ENCODE measurements at places on chromosomes 5 and 9. TPM values are rescaled to one million over a fixed set of nuclear protein-coding genes. Genes with fewer than 3 reads are reported as not detected.

Gene PBX3
- 13.1 TPM for polyA plus RNA-seq

Gene NPR3
- 24.6 TPM for polyA plus RNA-seq

Gene DMRT3
- polyA plus RNA-seq: not detected

Gene PTPN3
- polyA plus RNA-seq: not detected

Gene UGT3A1
- not detected for polyA plus RNA-seq

Gene PCDHB16
- 2.9 TPM for polyA plus RNA-seq

Gene PCDHA7
- 0.05 TPM for polyA plus RNA-seq

Gene LRRTM2
- polyA plus RNA-seq: 0.35 TPM

Gene MSMP
- polyA plus RNA-seq: not detected

Gene PPP3R2
- not detected for polyA plus RNA-seq

Gene ADAMTS16
- 7.4 TPM for polyA plus RNA-seq

GRCh38 chr5:126020770-126021169, 402.4 kb upstream of the GRAMD2B start:
- DNase-seq: no peak

DNA sequence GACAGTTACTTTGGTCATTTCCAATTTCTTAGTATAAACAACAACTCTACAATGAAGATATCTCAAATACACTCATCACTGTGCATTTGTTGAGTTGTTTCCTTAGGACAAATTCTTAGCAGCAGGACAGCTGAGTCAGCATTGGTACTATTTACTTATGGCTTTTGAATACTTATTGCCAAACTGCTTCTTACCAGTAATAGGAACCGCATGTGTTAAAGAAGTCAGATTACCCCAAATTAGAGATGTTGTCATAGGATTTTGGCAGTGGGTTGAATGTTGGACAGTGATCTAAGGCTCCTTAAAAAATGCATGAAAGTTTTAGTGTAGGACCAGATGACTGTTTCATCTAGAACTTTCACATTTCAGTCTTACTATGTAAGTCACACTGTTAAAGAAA, 280.1 kb upstream of the DMRT1 start:
- no peak for DNase-seq

- DNase-seq: no peak
Measured at GRCh38 chr5:6398570-6399230, 20.4 kb upstream of the MED10 start.

GRCh38 chr5:32018476-32019436, 155.4 kb downstream of the GOLPH3 start:
- DNase-seq: no peak

GRCh38 chr5:89349246-89349980, 466.4 kb upstream of the MEF2C start:
- no peak for DNase-seq

- DNase-seq: no peak
Measured at GRCh38 chr5:169126481-169127021, 174.4 kb downstream of the SLIT3 start.

DNA sequence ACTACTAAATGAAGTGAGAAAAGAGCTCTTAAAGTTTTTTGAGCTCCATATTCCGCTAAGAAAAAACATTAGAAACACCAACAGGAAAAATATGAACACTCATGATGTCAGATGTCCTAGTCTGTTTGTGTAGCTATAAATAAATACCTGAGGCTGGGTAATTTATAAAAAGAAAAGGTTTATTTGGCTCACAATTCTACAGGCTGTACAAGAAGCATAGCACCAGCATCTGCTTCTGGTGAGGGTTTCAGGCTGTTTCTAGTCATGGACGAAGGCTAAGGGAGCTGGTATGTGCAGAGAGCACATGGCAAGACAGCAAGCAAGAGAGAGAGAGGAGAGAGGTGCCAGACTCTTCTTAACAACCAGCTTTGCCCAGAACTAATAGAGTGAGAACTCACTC, 186.2 kb downstream of the PLK2 start:
- no peak for DNase-seq

GRCh38 chr5:50667023-50667652, 701 bp downstream of the PARP8 start:
- DNase-seq: peak; percentile 43

GRCh38 chr5:96338624-96339415, 94.2 kb downstream of the PCSK1 start:
- no peak for DNase-seq

DNA sequence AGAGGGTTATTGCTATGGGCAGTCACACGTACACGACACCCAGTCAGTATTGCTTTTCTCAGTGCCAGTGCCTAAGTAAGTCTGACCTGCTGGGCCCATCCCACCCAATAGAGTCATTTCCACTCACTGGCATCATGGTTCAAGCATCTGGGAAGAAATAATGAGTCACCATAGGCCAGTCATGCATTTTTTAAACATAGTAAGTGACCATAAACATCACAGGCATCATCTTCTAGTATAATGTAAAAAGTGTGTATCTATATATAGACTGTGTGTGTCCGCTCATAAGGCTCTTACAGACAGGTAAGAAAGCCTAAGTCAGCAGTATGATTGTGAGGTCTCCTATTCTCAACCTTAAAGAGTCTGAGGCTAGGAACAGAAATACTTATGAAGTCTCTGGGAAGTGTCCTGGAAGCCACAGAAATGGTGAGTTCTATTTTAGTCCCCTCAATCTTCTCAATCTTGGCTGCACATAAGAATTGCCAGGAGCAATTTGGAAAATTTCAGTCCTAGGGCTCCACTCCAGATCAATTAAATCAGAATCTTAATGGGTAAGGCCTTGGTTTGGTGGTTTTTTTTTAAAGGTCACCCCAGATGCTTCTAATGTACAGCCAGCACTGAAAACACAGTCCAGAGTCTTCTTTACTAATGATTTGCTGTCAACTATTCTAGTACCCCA, 65.2 kb downstream of the ZNF366 start:
- no peak for DNase-seq

GRCh38 chr9:84067821-84068220, 87.2 kb downstream of the RMI1 start:
- no peak for DNase-seq

- DNase-seq: no peak
Measured at GRCh38 chr9:33426843-33427293, 20.5 kb downstream of the AQP3 start.

GRCh38 chr5:33034777-33035176, 323.7 kb downstream of the NPR3 start:
- DNase-seq: no peak

GRCh38 chr9:35774907-35775635, 16.3 kb upstream of the NPR2 start:
- no peak for DNase-seq

- DNase-seq: no peak
Measured at GRCh38 chr9:97763874-97764273, 66.7 kb upstream of the XPA start.

- peak; percentile 63 for DNase-seq
Measured at GRCh38 chr5:39376293-39376714, 12.0 kb upstream of the C9 start.

- DNase-seq: no peak
Measured at GRCh38 chr9:89805571-89806292, 200.9 kb downstream of the GADD45G start.

DNA sequence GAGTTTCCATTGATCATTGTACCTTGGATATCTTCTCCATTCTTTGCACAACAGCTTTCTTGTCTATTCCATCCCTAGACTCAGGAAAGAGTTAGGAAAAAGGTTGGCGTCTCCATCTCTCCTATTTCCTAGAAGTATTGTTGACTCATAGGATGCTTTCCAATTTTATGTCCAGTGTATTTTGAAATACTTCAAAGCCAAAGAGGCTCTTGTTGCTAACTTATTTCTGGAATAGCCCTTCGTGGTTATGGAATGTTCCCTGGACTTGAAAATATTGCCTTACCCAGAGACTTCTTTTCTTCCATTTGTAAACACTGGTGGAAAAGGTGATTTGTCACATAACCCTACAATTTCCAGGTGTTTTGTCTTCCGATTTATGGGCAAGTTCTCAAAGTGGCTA, 402.3 kb upstream of the ZNF608 start:
- DNase-seq: no peak

DNA sequence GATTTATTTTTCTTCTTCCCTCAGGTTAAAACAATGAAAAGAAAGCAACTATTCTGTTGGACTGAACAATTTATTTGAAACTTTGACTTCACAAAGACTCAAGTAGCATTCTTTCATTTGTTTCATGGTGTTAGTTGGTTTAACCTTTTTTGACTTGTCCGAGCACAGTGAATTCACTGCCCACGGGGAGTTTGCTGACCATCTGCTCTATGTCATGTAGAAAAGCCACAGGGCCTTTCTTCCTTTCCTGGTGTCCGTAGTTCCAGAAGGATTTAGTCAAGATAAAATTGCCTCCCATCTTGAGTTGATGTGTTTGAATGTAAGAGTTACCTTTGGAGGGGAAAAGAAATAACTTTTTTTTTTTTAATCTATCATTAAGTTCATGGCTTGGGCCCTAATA, 55.1 kb upstream of the ZNF608 start:
- DNase-seq: no peak

- DNase-seq: no peak
Measured at GRCh38 chr9:113563826-113564497, 100.4 kb downstream of the RGS3 start.

DNA sequence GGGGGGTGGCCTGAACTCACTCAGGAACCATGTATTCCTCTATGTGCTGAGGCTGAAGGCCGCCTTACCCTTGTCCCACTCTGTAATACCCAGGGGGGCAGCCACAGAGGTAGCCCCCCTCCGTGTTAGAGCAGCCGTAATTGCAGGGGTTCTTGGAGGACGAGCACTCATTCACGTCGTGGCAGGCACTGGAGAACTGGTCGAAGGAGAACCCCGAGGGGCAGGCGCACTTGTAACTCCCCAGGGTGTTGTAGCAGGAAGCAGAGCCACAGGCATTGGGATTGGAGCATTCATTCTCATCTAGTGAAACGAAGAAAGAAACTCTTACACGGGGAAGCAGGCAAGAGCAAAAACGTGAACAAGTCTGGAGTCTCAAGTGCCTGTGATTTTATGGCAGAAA, 179.8 kb downstream of the SLC12A2 start:
- no peak for DNase-seq
